ENCODE measurements at places on chromosomes 16 and 17.

GRCh38 chr16:6153901-6154300 lies 1056.3 kb upstream of the EEF2KMT start:
- DNase-seq = no peak

DNA sequence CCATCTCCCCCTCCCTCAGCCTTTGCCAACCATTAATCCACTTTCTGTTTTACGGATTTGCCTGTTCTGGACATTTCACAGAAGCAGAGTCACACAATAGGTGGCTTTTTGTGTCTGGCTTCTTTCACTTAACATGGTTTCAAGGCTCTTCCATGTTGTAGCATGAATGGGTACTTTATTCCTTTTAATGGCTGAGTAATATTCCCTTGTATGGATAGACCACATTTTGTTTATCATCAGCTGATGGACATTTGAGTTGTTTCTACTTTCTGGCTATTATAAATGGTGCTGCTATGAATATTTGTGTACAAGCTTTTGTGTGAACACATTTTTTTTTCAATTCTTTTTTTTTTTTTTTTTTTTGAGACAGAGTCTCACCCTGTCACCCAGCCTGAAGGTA lies 175.6 kb upstream of the RPH3AL start:
- no peak for DNase-seq

- no peak for DNase-seq
Observed at GRCh38 chr16:21650521-21650920, 1.9 kb downstream of the IGSF6 start.

DNA sequence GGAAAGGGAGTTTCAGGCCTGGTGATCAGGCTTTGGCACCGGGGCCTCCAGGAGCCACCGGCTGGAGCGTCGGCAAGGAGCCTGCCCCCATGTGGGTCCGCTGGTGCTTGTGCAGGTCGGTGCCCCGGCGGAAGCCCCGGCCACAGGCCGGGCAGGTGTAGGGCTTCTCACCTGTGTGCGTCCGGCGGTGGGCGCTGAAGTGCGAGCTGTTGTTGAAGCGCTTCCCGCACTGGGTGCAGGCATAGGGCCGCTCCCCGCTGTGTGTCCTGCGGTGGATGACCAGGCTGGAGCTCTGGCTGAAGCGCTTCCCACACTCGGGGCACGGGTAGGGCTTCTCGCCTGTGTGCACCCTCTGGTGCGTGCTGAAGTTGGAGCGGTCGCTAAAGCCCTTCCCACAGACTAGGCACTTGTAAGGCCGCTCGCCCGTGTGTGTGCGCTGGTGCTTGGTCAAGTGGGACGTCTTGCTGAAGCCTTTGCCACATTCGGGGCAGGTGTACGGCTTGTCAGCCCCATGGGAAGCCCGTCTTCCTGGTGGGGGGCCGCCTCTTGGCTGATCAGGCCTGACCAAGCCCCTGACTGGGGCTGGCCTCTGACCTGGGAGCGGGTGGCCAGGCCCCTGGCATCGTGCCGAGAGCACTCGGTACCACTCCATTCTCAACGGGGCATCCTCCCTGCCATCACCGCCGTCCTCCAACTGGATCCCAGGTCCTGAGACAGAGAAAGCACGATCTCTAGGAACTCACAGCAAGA lies 14.4 kb downstream of the ZNF500 start:
- DNase-seq = no peak

GRCh38 chr16:5649762-5650743 lies 552.5 kb upstream of the EEF2KMT start:
- DNase-seq = no peak

GRCh38 chr16:48628359-48628985 lies 18.5 kb upstream of the N4BP1 start:
- DNase-seq = no peak

- no peak for DNase-seq
Observed at GRCh38 chr17:9434642-9435057, 141.0 kb downstream of the STX8 start.

DNA sequence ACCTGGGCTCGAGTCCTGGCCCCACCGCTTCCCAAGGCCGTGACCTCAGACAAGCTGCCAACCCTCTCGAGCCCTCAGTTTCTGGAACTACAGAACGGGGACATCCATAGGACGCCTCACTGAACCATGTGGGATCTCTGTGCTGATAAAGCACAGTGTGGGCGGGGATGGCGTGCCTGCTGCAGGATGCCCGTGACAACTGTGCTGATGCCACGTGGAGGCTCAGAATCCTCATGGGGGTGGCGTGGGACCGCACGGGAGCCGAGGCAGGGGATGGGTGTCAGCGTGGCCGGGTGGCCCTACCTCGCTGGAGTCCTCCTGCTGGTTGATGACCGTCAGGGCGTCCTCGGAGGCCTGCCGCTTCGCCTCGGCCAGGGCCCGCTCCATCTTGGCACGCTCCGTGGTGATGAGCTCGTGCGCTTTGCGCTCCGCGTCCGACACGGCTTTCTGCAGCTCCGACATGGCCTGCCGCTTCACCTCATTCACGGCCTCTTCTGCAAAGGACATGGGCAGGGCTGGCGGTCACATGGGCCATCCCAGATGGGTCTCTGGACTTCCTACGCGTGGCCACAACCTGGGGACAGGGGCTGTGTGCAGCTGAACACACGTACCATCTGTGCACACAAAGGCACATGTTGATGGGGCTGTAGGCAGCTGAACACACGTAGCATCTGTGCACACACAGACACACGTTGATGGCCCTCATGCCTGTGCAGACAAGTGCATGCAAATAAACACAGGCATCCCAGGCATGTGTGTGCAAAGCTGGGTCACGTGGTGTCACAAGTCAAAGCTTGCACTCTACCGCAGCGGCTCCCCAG lies 12.7 kb upstream of the PABPN1L start:
- DNase-seq = no peak

DNA sequence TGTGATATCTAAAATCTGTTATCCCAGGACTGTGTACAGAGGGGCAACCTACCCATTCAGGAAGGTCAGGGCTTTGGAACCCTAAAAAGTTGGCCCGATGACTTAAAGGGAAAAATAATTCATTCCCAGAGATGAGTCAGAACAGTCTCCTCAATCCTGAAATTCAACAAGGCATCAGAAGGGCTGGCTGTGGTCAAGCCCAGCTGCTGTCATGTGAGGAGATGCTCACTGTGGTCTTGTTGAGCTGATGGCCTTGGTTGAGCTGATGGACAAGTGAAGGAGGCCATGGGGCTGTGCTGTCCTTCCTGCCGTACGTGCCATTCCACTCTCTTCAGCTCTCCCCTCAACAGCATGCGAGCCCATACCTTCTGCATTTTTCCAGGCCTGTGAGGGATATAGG lies 20.9 kb upstream of the DRG2 start:
- DNase-seq = no peak

GRCh38 chr16:66250686-66251431 lies 115.6 kb upstream of the CDH5 start:
- no peak for DNase-seq

- DNase-seq = no peak
Observed at GRCh38 chr16:22353191-22353919, 21.1 kb downstream of the CDR2 start.

DNA sequence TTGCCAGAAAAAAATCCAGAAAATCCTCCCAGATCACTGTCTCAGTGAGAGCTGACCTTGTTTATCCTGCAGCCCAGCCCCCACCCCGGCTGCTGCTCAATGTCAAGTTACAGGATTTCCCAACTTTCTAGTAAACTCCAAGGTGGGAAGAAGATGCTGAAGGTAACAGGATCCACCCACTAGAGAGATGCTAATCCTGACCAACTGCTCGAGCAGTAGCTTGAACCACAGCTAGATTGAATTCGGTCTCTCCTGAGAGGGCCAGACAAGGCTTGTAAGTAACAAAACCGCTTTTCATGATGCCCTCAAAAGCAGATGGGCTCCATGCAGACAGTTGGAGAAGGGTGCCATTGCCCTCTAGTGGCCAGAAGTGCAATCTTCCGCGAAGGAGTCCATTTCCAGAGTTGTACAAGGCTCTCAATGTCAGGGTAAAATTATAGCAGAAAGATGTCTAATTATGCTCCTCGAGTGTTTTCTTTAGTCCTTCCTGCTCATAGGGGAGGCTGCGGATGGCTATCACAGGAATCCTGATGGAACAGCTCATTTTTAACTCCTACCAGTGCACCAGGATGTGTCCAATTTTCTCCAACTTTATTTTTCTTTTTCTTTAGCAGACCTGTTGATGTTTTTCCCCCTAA lies 3.9 kb downstream of the CDH11 start:
- no peak for DNase-seq

- DNase-seq = no peak
Observed at GRCh38 chr16:30406795-30407101, 658 bp upstream of the ZNF771 start.

DNA sequence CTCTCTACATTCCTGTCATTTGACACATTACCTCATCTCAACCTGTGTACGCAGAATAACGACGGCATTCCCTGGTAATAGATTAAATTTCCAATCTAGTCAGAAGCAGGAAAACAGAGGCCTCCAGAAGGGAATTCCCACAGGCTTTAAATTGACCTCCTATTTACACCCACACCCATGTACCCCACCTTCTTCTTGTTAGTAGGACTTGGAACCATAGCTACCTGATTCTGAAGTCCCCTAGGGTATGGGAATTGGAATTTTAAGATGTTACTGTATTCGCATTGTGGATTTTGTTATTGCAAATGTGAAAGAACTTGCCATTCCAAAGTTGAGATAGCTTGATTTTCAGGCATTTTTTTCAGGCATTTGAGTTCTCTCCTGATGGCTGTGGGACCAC lies 377.5 kb upstream of the DYNLRB2 start:
- DNase-seq = no peak

- DNase-seq = no peak
Observed at GRCh38 chr16:85220125-85220839, 108.0 kb upstream of the CIBAR2 start.

GRCh38 chr17:70390049-70390448 lies 220.7 kb downstream of the KCNJ2 start:
- no peak for DNase-seq

- DNase-seq = no peak
Observed at GRCh38 chr16:62079236-62079635, 43.0 kb upstream of the CDH8 start.

DNA sequence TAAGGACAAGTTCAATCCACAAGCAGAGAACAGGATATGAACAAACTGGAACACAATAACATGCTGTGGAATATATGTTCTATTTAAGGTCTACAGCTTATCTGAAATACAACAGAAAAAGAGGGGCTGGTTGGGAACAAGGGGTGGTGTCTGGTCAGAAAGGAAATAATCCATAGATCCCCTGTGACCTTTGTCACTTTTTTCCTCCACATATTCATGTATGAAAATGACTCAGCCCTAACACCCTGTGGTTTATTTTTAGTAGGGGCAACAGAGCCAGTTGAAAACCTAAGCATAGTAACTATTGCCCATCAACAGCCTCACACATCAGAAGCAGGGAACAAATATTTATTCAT lies 12.3 kb upstream of the SPAG9 start:
- no peak for DNase-seq

GRCh38 chr17:50568659-50569058 lies 8.1 kb downstream of the CACNA1G start:
- DNase-seq = no peak

GRCh38 chr17:50361561-50362480 lies 11.2 kb downstream of the MRPL27 start:
- peak; percentile 39 for DNase-seq

DNA sequence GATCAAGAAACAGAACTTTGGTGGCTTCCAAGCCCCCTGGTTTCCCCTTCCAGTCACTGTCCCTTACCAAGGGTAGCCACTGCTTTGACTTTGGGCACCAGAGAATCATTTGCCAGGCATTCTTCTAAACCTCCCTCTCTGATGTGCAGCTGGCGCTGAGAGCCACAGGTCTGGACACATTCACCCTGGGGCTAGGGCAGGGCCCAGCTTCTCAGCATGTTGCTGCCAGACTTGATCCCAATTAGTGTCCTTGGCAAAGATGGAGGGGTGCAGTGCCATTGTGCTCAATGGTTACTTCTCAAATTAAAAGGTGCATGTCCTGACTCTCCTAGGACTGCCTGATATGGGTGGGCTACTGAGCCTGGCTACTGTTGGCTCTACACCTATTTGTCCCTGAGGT lies 7.6 kb upstream of the SLC47A2 start:
- no peak for DNase-seq

DNA sequence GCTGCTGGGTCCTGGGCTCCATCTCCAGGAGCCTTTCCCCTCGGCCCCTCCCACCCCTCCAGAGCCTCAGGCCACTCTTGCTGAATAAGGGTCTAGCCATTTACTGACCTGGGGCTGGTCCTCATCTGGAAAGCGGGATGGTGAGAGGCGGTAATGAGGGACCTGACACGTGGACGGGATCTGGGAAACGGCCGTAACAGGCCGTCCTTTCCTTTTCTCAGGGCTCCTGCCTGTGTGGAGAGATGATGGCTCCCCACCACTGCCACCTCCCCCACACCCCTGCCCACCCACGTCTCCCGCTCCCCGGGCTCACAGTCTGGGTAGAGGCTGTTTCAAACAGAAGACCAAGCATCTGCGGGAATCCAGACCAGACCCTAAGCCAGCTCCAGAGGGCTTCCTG lies 20.6 kb upstream of the KCNJ12 start:
- no peak for DNase-seq

- no peak for DNase-seq
Observed at GRCh38 chr16:76373998-76374397, 96.8 kb downstream of the CNTNAP4 start.

DNA sequence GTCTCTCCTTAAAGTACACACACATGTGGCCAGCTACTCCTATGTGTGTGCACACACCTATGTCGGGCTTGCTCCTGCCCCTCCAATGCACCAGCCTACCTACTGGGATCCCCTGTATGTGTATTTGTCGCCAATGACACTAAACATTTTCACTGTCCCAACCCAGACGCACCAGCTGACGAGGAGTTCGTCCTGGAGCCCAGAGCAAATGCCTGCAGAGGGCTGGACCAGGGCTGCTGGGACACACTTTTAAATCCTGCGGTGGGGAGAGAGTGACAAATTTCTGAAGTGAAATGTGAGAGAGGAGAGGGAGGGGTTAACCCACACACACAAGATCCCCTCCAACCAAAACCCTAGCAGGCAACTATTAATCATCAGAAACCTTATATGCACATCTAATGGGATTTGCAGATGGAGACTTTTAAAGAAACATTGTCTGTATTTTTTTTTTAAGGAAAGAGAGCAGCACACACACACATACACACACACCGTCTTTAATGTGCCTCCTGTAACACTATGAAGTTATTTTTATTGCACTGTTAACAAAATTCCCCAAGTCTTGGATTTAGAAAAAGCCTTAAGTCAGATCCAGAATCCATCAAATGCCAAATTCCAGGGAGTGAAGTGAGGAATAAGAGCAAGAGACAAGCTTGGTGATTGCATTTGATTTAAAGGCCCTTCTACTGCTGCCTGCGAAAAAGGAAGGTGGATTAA lies at the start of gene MEOX1:
Gene MEOX1, minus strand, starts transcription at position 224 of the 714 bp plus-strand sequence. CDS start 388 bp downstream, outside the sequence.
- no peak for DNase-seq
